GM03348 (cell line): ENCODE measurements at places on chromosomes 3 and 15.

DNA sequence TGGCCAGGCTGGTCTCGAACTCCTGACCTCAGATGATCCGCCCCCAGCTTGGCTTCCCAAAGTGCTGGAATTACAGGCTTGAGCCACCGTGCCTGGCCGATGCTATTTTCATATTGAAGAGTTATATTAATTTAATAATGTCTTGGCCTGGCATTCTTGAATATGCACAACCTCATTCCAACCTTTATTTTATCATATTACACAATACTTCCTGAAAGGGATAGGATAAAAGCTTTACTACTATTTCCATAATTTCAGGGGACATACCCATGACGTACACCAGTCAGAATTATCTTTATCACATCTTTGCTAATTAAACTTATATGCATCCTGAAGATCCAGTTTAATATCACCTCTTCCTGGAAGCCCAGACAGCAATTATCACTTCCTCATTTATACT lies 205.3 kb downstream of the ZIC4 start:
- no peak for DNase-seq

DNA sequence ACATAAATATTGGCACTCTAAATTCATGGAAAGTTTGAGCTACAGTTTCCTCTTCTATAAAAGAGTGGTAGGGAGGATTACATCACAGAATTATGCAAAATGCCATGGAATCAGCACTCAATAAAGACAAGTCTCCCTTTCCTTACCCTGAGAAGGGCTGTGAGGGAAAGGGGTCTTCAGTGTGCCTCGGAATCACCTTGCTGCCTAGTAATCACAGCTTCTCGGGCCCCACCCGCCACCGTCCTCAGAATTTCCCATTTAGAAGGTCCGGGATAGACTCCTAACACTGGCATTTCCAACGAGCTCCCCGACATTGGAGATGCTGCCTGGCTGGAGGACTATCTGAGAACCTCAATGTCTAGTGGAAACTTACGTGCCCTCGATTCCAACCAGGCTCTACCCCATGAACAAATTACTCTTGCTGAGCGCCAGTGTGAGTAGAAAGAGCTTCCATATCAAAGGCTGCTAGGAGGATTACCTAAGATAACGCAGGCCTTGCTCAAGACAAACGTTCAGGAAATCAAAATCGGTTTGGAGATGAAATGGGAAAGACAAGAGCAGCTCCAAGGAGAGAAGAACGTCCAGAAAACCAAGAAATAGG lies 92.1 kb upstream of the CHD2 start:
- DNase-seq = no peak

GRCh38 chr15:70382762-70383458 lies 285.2 kb upstream of the TLE3 start:
- no peak for DNase-seq

DNA sequence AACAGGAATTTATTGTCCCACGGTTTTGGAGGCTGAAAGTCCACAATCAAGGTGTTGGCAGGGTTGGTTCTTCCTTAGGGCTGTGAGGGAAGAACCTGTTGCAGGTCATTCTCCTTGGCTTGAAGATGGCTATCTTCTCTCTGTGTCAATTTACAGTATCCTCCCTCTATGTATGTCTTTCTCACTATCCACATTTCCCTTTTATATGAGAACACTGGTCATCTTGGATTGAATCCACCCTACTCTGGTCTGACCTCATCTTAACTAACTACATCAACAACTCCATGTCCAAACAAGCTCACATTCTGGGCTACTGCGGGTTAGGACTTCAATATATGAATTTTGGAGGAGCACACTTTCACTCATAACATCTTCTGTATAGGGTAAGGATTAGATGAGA lies 61.9 kb downstream of the CLDN1 start:
- no peak for DNase-seq

DNA sequence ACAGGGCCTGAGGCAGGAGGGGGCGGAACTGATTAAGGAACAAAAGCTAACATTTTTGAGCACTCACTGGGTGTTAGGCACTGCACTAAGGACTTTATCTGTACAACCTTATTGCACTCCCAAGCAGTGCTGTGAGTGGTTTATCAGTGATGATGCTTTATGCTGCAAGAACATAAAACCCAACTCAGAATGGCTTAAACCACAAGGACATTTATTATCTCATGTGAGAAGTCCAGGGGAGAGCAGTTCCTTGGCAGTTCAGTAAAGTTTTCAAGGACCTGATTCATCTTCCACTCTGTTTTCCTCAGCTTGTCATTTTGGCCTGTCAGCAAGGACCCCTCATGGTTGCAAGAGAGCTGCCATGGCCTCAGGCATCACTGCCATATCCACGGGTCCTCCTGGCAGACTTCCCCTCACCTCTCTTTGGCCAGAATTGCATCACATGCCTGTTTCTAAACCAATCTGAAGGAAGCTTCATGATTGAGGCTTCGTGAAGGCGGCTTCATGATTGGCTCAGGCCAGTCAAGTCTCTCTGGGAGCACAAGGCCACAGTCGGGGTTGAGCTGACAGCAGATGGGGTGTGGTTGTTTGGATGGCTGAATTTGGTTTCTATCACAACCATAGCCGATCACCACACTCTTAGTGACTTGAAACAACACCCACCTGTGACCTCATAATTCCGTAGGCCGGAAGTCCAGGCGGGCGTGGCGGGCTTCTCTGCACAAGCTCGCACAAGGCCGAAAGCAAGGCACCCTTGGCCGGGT lies 15.8 kb downstream of the EFCC1 start:
- no peak for DNase-seq
